Activated T-helper 2 cell treated with anti-CD3 and anti-CD28 coated beads, Interferon-gamma antibody, Interleukin-2, Interleukin-4, amounts not matched to agents 10 μg/mL and 5 μg/mL and 100 μg/mL, durations not matched to agents 14 hours and 24 hours and 36 hours (primary cell): ENCODE measurements at places on chromosomes 4 and X.

DNA sequence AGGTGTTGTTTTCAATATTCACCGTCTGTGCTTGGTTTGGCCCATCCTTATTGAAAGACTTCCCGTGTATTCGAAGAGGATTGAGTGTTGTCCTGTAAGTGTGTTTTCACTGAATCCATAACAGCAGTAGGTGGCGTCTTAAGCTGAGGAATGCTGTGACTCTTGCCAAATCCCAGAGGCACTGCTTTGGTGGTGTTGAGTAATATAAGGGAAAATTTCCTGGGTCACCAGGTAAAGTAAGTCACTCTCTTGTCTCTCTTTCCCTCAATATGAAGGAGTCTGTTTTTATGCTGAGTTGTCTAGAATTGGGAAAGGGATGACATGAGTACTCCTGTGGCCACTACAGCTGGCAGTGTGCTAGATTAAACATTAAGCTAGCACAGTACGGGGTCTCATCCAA is 146.7 kb upstream of the ZXDB start:
- H3K27me3 ChIP-seq, result no peaks in the 10 kb centered on the region
- no peaks in the 10 kb centered on the region for H3K4me1 ChIP-seq
- H3K27ac ChIP-seq, result no peak overlapping the region
- H3K4me3 ChIP-seq, result no peak overlapping the region
- H3K36me3 ChIP-seq, result no peaks in the 10 kb centered on the region

DNA sequence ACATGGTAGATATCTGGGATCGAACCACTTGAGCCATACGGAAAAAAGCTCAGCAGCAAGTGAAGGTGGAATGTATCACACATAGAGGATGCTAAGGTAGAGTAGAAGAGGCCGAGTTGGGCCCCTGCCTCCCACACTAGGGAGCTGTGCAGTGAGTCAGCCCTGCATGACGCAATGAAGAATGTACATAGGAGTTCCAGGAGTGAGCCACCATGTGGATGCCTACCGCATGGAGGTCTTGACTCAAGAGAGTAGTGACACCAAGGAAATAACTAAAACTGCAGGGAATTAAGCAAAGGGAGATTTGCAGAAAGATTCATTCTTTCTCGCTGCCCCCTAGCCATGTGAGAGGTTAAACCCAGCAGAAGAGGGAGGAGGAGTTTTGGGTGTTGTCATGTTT is 389.6 kb upstream of the IGFBP7 start:
- H3K36me3 ChIP-seq, result no peaks in the 10 kb centered on the region
- DNase-seq, result no peak
- no peak overlapping the region for H3K27ac ChIP-seq
- no peaks in the 10 kb centered on the region for H3K27me3 ChIP-seq

- H3K36me3 ChIP-seq, result no peaks in the 10 kb centered on the region
- H3K4me3 ChIP-seq, result no peak overlapping the region
- H3K4me1 ChIP-seq, result no peaks in the 10 kb centered on the region
- no peaks in the 10 kb centered on the region for H3K27me3 ChIP-seq
Observed at GRCh38 chr4:137700751-137701150, 168.5 kb upstream of the PCDH18 start.

DNA sequence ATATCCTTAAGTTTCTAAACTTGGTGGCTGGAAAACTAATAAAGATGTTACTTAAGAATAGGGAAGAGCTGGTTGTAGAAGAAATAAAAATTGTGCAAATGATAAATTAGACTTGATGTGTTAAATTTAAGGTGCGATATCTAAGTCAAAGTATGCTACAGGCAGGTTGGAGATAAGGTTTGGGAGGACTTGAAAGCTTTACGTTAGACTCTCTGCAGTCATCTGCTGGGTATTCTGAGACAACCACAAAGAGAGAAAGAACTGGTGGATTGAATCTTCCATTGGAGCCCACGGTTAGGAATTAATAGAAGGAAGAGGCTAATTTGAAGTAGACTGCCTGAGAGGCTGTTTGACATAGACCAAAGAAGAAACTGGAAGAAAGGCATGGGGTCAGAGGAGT is 7.9 kb downstream of the SMAD1 start:
- peaks cover 18% of the 10 kb centered on the region for H3K27me3 ChIP-seq
- no peaks in the 10 kb centered on the region for H3K36me3 ChIP-seq
- no peak for DNase-seq
- peaks cover 20% of the 10 kb centered on the region for H3K4me1 ChIP-seq
- no peak overlapping the region for H3K27ac ChIP-seq

- H3K27ac ChIP-seq, result peak within 1 kb of the TSS; percentile 78
- DNase-seq, result peak; percentile 58
- H3K27me3 ChIP-seq, result no peaks in the 10 kb centered on the region
- H3K36me3 ChIP-seq, result peaks cover 37% of the 10 kb centered on the region
Observed at GRCh38 chrX:154436983-154437752, at the start of gene GDI1. TSS of gene GDI1 (plus strand) at chrX:154437154. CDS start at chrX:154437255, 101 bp downstream.

DNA sequence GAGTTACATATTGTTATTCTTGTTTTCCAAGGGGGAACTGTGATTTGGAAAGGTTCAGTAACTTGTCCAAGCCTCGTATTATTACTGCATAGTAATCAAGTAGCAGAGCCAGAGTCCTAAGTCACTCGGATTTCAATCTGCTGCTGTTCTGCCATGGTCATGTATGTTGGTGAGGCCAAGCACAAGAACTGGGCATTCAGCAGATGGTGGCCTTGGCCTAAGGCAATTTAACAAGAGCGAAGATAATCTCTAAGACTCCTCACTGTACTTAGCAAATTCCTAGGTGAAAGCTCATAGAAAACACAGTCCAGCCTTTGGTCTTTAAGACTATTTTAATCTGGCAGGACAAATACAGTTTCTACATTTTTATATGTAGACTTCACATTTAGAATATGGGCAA is 64.8 kb downstream of the NDST3 start:
- peaks cover 3% of the 10 kb centered on the region for H3K4me1 ChIP-seq
- H3K27me3 ChIP-seq, result peaks cover 8% of the 10 kb centered on the region
- DNase-seq, result no peak
- no peak overlapping the region for H3K4me3 ChIP-seq
- H3K36me3 ChIP-seq, result no peaks in the 10 kb centered on the region

GRCh38 chr4:138404251-138404650 is 162.1 kb upstream of the SLC7A11 start:
- no peaks in the 10 kb centered on the region for H3K27me3 ChIP-seq
- H3K4me3 ChIP-seq, result no peak overlapping the region
- H3K4me1 ChIP-seq, result no peaks in the 10 kb centered on the region
- H3K27ac ChIP-seq, result no peak overlapping the region
- DNase-seq, result no peak
